NCI-H446 (cell line): ENCODE measurements at places on chromosomes 1 and 21.

- no peak for DNase-seq
These were observed 44.8 kb downstream of the RIMS3 start for GRCh38 chr1:40620586-40621210.

- no peak for DNase-seq
These were observed 7.5 kb downstream of the PRXL2B start for GRCh38 chr1:2594001-2594640.

GRCh38 chr1:23577056-23578004, 18.0 kb upstream of the ID3 start:
- no peak for DNase-seq

- no peak for DNase-seq
These were observed 116.9 kb upstream of the TIAM1 start for GRCh38 chr21:31460980-31461379.

GRCh38 chr1:3689138-3689750, 36.9 kb downstream of the TP73 start:
- DNase-seq, result no peak

DNA sequence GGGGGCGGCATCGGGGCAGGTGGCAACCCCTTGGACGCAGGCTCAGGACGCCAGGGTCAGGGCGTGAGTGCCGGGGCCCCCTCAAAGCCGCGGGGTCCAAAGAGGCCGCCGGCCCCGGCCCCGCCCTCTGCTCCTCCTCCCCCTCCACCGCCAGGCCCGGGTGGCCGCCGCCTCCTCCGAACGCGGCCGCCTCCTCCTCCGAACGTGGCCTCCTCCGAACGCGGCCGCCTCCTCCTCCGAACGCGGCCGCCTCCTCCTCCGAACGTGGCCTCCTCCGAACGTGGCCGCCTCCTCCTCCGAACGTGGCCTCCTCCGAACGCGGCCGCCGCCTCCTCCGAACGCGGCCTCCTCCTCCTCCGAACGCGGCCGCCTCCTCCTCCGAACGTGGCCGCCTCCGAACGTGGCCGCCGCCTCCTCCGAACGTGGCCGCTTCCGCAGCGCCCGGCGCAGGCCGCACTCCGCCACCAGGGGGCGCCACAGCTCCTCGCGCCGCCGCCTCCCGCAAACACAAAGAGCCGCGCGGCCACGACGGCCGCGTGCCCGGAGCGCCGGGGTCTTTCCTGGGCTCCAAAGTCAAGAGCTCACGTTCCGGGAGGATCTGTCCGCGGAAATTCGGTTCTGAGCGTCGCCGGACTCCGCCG, 19.3 kb upstream of the SAMD11 start:
- DNase-seq, result peak; percentile 72

- peak; percentile 50 for DNase-seq
These were observed 156.2 kb downstream of the TPR start for GRCh38 chr1:186218654-186219352.

DNA sequence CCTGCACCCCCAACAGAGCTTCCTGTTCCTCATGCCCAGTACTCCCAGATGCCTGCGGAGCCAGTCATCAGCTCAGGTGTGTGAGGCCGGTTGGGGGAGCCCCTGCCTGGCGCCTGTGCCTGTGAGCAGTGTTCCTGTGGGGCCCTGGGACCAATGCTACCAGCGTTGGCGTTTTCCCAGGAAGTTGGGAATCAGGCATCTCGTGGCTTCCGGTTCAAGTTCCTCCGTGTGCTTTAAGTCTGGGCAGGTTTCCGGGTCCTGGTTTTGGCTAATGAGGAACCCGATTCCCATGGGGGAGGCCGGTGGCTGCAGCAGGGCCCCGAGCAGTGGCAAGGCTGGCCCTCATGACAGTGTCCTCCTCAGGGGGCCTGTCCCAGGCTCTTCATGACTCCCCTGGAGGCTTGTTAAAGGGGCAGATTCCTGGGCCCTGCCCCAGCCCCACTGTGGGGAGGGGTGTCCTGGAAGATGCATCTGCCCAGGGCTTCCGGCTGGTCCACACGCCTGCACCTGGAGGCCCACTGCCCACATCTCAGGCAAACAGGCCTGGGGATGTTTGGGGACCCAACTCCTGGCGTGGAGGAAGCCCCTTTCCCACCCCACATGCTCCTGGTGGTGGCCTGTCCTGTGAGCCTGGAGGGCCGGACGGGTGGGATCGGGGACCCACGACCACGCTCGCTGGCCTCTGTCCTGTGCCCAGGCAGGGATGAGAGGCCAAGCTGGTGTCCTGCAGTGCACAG, 26.2 kb downstream of the TP73 start:
- no peak for DNase-seq

DNA sequence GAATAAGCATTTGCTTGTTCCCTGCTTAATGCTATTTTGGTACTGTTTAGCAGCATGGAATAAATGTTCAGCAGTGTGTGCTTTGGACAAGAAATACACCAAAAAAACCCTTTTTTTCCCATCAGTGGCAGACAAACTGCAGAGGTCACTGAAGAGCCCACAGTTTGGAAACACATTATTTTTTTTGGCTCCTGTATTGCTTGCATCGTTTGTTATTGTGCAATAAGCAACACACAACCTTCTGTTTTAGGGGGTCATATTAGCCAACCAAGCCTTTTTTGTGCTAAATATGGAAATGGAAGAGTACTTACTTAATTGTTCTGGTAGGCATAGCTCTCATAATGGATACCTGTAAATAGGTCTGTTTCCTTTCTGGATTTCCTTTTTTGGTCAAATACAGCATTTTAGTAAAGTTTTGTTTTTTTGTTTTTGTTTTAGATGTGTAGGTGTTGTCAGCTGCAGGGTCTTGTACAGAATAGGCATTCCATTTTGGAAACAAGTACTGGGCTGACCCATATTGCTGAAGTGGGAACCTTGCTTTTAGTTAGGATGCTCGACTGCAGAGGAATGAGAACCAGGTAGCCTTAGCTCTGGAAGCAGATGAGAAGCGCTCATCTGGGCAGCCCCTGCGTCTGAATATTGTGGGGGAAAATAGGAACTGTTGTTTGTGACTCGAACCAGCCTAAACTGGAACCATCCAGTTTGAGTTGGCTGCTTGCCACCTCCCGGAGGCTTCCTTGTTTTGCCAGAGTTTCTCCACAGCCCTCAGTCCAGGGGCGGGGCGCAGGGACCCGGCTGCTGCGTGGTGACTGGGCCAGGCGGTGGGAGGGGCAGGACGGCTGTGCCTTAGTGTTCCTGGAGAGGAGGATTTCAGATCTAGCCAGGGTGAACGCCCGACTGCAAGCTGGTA, 38.4 kb downstream of the SPEN start:
- peak; percentile 86 for DNase-seq

- peak; percentile 67 for DNase-seq
These were observed 84.5 kb downstream of the COLGALT2 start for GRCh38 chr1:183953031-183953430.

DNA sequence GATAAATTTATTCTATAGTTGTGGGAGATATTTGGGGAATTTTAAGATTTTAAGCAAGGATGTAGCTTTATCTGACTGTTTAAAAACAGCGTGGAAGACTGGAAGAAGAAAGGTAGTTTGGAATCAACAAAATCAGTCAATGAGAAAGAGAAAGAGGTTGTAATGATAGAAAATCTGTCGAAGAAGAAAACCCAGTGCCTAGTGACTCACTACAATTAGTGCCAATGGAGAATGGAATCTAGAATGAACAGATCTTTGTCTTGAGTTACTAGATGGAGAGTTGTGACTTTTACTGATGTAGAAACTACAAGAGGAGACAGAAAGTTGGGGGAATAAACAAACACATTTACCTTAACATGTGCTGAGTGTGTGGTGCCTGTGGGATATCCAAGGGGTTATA, 577.8 kb upstream of the NR5A2 start:
- no peak for DNase-seq

GRCh38 chr1:21541835-21542234, 32.6 kb downstream of the ALPL start:
- peak; percentile 6 for DNase-seq

- no peak for DNase-seq
These were observed 10.0 kb downstream of the STMN1 start for GRCh38 chr1:25896266-25896665.

DNA sequence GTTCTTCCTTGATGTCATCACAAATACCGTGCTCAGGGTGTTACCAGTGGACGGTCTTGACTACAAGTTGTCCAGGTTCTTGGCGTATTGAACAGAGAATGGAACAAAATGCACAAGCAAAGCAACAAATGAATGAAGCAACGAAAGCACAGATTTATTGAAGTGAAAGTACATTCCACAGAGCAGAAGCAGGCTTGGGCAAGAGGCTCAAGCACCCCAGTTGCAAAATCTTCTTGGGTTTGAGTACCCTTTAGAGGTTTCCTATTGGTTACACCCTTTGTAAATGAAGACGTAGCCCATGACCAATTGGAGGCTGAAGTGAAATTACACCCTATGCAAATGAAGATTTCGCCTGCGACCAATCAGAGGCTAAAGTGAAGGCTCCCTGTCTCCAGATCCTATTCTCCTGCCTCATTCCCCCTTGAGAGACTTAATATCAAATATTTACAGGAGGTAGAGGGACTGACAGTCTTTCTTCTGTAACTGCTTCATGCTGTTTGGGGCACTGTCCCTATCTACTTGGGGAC, 38.3 kb downstream of the YY1AP1 start:
- DNase-seq, result peak; percentile 69

DNA sequence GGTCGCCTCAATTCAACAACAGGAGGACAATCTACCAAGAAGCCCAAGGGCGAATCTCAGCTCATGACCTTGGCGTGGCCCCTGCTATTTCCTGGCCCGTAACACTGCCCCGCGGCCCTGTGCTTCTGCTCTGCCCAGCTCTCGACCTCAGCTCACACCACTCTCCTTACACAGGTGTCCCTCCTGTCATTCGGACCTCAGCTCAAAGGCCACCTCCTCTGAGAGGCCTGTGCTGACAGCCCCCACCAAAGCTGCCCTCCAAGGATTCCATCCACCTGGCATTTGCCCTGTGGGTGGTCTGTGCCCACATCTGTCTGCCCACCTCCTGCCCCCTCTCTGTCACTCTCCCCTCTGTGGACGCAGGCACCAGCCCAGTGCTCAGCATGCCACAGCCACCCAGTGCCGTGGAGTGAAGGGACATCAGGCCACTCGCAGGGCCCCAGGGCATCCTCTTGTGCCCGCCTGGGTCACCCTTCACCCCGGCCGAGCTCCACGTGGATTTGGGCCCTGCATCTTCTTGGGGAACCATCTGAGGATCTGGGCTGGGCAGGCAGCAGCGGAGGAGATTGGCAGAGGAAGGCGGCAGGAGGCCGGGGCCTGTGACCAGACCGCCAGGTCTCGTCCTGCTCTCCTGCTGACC, 70.3 kb downstream of the DHRS3 start:
- no peak for DNase-seq

DNA sequence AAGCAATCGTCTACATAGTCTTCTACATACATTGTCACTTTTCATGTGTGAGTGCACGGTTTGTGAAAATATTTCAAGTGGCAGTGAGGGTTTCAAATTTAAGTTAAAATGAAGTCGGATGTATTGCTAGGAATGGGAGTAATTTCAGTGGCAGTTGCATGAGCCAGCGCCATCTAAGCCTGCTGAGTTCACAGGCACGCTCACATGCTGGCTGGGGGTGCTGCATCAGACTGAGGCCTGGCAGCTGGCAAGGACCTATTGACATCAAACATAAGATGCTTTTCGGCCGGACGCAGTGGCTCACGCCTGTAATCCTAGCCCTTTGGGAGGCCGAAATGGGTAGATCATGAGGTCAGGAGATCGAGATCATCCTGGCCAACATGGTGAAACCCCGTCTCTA, 80.7 kb downstream of the UBE4B start:
- DNase-seq, result no peak

DNA sequence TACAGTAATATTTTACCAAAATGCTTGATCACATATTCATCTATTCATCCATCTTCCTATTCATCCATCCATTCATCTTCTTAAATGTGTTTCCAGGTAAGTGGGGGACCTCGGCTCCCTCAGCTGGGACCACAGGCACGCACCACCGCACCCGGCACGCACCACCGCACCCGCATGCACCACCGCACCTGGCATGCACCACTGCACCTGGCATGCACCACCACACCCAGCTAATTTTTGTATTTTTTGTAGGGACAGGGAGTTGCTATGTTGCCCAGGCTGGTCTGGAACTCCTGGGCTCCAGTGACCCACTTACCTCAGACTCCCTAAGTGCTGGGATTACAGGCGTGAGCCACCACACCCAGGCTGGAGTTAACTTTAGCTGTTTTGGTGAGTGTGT, 21.2 kb downstream of the ACTRT2 start:
- DNase-seq, result no peak

GRCh38 chr1:83761167-83762038, 237.5 kb downstream of the TTLL7 start:
- no peak for DNase-seq

- no peak for DNase-seq
These were observed 1.2 kb upstream of the NMNAT2 start for GRCh38 chr1:183419399-183419798.

DNA sequence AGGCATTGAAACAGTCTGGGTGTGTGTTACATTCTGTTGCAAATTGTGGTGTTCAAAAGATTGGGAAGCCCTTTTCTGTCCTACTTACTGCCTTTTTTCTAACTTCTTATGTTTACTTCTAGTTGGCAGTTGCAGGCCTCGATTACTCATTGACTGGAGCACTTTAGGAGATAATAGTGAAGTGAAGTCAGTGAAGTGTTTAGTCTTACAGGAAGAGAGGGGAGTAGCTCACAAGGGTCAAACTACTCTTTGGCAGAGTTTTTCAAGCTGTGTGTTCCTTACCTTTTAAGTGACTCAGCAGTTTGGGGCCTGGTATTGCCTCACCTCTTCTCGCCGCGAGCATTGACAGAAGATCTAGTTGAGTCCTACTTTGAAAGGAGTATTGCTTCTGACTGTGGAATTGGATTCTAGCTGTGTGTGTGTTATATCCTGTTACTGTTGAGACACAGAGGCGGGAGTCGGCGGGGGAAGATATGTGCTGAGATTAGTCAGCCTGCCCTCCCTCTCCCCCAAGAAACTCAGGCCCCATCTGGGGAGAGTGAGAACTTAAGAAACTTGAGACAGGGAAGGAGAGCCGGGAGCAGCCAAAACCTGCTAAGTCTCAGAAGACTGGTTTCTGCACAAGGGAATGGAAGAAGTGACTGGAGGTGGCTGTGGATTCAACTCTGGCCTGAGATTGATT, 19.3 kb downstream of the AHCYL1 start:
- no peak for DNase-seq

DNA sequence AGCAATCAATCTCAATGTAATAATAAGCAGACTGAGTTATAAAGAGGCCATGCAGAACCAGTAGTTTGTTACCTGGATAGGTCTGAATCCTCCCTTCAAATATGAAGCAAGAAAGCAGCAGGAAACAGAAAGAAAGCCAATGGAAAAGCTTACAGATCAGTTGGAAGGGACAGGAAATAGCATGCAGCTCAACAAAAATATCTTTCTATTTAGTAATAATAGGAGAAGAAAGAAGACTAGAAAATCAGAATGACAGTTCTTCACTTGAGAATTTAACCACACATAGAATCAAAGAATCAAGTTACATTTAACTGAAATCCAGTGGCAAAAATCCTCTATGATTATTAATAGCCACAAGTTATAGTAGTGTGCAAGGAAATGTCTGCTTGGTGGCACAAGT, 194.4 kb downstream of the EIF4G3 start:
- DNase-seq, result no peak
